ENCODE measurements at places on chromosomes 11 and 22. TPM values are rescaled to one million over a fixed set of nuclear protein-coding genes. Genes with fewer than 3 reads are reported as not detected.

CWF19L2 gene
- total RNA-seq, result 19.1 TPM

MS4A12 gene
- total RNA-seq, result not detected

ZP1 gene
- not detected for total RNA-seq

SLC2A11 gene
- 28.9 TPM for total RNA-seq

AGBL2 gene
- total RNA-seq, result 5.6 TPM

PTPRJ gene
- total RNA-seq, result 80.5 TPM

SHISAL1 gene
- 1.1 TPM for total RNA-seq

CDC42EP2 gene
- total RNA-seq, result 13.7 TPM

OR5T1 gene
- not detected for total RNA-seq

DNA sequence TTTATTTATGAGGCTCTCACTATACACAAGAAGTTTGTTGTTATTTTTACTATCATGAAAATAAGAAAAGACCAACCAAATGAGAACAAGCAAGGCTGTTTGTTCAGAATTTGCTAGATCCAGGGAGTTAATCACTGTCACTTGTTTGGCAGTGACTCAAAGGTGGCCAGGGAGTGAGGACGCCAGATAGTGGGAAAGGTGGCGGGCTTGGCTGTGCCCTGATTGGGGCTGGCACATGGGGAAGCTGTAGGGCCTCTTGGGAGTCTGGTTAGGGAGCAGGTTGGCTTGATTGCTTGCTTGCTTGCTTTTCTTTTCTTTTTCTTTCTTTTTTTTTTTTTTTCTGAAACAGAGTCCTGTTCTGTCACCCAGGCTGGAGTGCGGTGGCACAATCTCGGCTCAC, 53.1 kb upstream of the SLC22A12 start:
- peak; percentile 41 for DNase-seq

DNA sequence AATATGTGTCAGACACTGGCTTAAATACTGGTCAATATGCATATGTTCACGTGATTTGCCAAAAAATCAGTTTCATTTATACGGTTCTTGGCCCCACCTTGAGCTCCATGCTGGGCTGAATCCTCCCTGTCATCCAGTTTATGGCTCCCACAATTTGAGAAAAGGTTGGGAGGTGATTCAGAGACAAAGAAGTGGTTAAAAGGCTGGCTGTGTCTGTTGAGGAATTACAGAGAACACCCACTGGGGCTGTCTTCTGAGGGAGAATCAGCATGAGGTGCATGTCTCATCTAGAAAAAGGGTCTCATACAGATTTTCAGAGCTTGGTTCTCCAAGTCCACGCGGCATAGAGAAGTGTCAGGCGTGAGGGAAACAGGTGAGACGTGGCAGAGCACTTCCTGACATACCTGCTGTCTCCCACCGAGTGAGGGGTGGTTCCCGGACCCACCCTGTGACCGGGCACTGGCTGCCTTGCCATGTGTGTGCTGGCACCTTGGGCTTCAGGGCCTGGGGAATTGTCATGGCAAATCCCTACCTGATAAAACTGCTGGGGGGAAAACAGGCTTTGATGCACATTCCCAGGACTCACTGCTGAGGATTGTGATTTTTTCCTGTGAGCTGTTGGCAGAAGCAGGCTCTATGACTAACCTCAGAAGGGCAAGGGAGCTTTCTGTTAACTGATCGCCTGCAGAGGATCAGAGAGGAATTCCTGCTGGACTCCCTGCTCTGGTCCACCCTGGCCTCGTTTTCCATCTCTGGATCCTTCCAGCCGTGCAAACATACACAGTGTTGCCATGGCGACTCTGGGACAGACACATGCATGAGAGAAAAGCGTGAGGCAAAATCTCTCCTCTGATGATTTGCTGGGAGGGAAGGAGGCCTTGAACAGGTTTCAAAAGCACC, 223.6 kb downstream of the ADAMTS15 start:
- DNase-seq, result peak; percentile 91

GRCh38 chr22:37792494-37792893, 15.2 kb upstream of the GCAT start:
- no peak for DNase-seq

DNA sequence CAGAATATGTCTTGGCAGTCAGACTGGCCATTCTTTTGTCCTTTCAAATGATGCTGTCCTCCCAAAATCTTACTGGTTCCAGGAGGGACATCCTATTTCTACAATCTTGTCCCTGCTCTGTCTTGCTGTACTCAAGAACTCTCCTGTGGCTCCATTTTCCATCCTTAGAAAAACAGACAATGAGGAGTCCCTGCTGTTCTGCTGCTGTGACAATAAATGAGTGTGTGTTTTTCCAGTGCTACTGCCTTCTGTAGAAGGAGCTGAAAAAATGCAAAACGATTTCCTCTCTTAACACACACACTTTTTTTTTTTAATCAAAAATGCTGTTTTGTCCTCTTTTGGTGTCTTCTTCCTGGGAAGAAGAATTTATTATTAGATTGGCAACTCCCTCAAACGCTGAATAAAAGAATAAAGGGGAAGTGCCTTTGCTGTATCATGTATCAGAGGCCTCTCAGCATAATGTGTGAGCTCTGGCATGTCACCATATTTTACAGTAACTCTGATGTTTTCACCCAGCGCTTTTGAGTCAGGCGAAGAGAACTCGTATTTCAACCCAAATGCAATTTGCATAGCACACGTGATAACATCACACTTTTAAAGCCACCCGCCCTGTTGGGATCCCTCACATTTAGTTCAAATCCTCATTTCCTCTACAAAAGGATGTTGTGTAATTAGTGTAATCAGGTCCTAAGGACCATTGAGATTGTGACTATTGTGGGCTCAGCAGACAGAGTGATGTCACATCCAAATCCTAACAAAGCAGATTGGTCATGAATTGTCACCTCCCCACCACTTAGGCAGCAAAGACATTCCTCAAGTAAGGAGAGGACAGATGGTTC, 496.0 kb upstream of the LARGE1 start:
- peak; percentile 21 for DNase-seq

DNA sequence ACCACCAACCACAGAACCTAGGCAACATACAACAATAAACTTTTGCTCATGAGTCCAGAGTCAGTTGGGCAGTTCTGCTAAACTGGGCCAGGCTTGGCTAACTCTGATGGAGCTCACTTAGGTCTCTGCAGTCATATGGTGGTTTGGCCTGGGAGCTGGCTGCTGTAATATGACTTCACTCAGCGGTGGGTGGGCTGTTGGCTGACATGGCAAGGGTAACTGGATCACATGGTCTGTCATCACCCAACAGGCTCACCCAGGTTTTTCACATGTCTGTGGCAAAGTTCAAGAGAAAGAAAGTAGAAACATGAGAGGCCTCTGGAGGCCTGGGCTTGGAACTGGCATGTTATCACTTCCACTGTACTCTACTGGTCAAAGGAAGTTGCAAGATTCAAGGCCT, 43.2 kb upstream of the CLMP start:
- no peak for DNase-seq

- DNase-seq, result peak; percentile 79
Measured at GRCh38 chr22:36360871-36361383, 26.8 kb downstream of the MYH9 start.

GRCh38 chr11:71164186-71164585, 88.2 kb downstream of the SHANK2 start:
- DNase-seq, result no peak

DNA sequence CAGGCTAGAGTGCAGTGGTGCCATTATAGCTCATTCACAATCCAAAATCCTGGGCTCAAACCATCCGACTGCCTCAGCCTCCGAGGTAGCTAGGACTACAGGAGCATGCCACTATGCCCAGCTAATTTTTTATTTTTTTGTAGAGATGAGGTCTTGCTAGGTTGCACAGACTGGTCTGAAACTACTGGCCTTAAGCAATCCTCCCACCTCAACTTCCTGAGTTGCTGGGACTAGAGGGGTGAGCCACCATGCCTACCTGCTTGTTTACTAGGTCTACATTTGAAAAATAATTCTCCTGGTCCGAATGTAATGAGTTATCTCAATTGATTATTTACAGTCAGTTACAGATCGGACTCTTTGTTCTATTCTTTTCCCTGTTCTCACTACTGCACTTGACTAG, 22.0 kb downstream of the TAF1D start:
- DNase-seq, result no peak

DNA sequence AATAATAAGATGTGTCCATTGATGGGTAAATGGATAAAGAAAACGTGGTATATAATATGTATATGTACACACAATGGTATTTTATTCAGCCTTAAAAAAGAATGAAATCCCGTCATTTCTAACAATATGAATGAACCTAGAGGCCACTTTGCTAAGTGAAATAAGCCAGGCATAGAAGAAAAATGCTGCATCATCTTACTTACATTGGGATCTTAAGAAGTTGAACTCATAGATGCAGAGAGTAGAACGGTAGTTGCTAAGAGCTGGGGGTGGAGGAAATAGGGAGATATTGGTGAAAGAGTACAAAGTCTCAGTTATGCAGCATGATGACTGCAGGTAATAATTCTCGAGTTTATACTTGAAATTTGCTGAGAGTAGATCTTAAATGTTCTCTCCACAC, 14.3 kb upstream of the SLC36A4 start:
- no peak for DNase-seq

DNA sequence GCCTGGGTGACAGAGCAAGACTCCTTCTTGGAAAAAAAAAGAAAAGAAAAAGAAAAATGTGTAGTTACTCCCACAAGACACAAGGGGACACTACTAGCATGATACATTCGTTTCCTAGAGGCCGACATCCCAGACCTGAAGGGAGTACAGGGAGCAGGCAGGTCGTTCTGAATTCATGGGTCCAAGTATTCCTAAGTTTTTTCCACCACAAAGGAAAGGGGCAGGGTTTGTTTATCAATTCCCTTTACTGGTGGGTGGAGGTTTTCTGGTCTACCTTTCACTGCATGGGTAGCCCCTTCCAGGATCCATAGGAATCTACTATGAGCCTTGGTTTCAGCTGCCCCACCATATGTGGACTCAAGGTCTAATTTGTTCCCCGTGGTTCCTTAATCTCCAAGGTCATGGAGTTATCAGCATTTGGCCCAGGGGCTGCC, 11.8 kb downstream of the TIGD3 start:
- peak; percentile 93 for DNase-seq

DNA sequence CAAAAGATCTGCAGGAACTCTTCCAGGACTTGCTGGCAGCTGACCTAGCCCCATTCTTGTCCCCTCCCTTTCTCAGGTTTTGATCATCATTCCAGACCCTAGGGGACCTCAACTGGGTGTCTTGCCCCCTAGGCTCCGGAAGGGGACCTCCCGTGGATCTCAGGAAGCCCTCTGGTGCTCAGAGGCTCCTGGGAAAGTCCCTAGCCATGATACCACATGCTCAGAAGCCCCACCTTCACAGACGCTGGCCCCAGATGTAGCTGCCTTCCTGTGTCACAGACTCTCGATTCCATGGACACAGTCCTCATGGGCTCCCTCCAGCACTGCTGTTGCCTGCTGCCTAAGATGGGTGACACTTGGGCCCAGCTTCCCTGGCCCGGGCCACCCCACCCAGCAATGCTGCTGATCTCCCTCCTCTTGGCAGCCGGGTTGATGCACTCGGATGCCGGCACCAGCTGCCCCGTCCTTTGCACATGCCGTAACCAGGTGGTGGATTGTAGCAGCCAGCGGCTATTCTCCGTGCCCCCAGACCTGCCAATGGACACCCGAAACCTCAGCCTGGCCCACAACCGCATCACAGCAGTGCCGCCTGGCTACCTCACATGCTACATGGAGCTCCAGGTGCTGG, at the start of gene LRRC55:
LRRC55 (plus strand) TSS at position 276 of the 628 bp plus-strand sequence; CDS start at position 346, 70 bp downstream.
- DNase-seq, result no peak

DNA sequence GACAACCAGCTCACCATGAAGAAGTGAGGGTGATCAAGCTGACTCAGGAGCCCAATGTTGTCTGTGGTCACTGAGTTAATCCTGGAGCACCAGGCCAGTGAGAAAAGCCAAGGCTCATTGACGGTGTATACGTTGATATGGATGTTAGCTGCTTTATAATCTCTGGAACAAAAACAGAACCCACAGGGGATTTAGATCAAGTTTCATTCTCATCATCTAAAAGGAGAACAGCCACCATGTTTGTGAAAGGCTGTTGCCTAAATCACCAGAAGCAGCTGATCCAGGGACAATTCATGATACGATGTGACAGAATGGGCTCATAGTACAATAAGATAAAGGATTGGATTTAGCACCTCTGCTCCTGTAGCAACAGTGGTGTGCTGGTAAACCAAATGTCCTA, 68.5 kb downstream of the GDPD4 start:
- no peak for DNase-seq

- DNase-seq, result peak; percentile 66
Measured at GRCh38 chr11:110430267-110431050, 711 bp downstream of the FDX1 start.

DNA sequence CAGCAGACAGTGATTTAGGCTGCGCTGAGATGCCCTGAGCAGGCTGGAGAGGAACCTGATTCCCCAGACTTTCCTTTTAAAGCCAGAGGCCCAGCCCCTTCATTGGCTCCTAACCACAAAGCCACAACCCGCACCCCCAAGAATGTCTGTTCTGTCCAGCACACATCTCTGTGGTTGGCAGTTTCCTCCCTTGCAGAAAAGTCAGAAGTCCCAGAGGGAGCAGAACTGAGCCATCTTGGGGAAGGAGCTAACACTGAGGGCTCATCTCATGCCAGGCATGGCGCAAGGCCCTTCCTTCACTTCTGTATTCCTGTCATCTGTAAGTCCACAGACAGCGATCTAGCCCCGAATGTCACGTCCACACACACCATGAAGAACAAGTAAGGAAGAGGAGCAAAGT, 97.1 kb upstream of the SYT13 start:
- no peak for DNase-seq

- DNase-seq, result no peak
Measured at GRCh38 chr11:43486141-43486540, 127.4 kb downstream of the TTC17 start.

DNA sequence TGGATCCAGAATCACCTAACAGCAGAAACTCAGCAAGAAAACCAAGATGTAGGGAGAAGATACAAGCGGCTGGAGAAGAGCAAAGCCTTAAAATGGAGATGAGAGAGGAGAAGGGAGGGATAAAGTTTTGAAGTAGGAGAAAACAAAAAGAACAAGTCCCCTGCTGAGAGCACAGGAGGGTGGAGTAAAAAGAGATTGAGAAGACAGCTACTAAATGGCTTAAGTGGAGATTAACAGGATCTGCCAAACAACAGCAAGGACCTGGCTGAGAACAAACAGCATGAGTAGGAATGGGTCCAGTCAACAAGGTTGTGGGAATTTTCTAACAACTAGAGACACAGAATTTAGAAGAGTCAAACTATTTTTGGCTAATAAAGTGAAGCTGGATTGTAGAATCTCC, 18.1 kb downstream of the BTG4 start:
- DNase-seq, result no peak

DNA sequence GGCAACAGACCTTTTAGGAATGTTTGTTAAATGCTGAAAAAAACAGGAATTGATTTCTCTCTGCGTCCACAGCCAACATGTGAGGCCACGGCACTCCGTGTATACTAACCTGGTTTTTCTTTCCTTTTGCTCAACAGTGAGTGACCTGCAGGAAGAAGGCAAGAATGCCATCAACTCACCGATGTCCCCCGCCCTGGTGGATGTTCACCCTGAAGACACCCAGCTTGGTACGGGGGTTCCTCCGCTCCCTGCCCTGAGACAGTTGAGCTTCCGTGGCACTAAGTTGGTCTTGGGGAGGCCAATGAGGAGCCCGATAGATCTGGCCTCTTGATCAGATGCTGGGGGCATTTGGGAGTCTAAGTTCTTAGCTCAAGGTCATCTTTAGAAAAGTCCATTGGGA, 69.7 kb downstream of the PARVB start:
- DNase-seq, result no peak
